ENCODE measurements at places on chromosomes 3 and 15. TPM values are rescaled to one million over a fixed set of nuclear protein-coding genes. Genes with fewer than 3 reads are reported as not detected.

The ADCY5 gene
- 12.6 TPM for polyA plus RNA-seq

DNA sequence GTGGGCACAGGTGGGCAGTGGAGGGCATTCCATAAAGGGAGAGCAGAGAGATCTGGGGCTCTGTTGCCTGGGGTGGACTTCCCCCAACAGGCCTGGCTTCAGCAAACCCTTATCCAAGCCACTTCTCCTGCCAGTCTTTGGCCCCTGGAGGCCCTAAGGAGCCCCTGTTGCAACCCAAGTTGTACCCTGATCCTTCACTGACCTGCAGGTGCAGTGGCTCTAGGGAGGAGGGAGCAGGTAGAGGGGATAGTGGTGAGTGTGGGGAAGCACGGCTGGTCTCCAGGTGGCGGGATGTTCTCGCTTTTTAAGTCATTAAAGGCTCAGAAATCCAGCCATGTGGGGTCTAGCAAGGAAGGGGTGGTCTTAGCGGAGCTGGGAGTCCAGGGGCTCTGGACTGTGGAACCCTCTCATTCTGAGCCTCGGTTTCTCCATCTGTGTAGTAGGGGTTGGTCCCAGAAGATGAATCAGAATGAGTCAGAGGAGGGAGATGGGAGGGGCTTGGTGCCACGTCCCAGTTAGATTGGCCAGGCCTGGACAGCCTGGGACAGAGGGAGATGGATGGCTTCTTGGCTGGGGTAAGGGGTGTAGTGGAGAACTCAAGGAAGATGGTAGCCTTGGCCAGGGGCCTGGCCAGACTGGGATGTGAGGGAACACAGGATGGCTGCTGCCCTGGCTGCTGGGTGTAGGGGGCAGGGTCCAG, 2.6 kb downstream of the ZBTB47 start:
- DNase-seq, result no peak

DNA sequence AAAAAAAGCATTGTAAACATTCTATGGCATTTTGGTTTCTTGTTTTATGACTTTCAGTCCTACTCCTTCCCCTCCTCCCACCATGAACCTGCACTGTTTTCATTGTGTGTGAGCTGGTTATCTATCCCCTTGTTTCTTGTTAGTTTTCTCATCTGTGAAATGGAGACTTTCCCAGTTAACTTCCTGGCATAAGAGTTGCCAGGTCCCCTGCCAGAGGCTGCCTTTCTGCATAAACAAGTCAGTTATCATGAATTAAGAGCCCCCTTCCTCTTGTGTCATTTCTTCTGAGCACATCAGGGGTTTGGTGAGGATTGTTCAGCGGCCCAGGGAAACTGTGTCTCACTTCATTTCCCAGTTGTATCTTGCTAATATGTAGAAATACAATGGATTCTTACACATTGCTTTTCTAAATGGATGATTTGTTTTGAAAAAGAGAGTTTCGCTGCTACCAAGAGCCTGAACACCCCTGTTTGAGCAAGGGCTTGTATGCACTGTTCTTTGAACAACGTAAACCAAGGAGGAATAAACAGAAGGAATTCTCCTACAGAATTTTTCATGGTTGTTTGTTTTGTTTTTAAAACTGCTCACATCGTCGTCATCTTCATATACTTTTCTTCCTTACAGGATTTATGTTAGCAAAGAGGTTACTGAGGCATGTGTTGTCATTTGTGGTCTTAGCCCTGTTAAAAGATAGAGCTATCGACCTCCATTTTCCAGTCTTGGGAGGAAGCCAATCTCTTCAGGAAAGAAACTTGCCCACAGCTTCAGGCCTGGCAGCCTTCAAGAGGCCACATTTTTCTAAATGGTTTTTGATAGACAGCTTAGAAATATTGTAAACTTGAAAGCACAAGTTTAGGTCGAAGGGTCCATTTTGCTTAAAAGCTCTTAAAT, 144.6 kb upstream of the IL12A start:
- no peak for DNase-seq

DNA sequence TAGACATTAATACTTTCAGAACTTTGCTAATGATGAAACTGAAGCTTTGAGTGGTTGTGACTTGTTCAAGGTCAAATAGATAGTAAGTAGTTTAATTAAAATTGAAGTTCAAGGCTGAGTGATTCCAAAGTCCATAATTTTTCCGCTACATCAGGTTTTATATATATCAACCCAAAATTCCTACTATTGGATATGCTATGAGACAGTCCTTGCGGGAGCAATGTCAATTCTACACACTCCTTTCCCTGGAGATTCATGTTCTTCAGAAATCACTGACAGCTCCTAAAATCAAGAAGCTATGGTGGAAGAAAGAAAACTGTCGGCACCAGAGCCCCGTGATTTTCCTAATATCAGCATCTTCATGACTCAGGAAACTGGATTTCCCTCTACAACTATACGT, 167.6 kb downstream of the EPHA3 start:
- no peak for DNase-seq
